ENCODE measurements at places on chromosomes 2 and 18. TPM values are rescaled to one million over a fixed set of nuclear protein-coding genes. Genes with fewer than 3 reads are reported as not detected.

GRCh38 chr2:81238462-81238861 lies 933.9 kb upstream of the LRRTM1 start:
- H3K27me3 ChIP-seq: no peaks in the 10 kb centered on the region
- H3K36me3 ChIP-seq: no peaks in the 10 kb centered on the region
- DNase-seq: no peak
- no peaks in the 10 kb centered on the region for H3K4me1 ChIP-seq
- H3K4me3 ChIP-seq: no peak overlapping the region

DNA sequence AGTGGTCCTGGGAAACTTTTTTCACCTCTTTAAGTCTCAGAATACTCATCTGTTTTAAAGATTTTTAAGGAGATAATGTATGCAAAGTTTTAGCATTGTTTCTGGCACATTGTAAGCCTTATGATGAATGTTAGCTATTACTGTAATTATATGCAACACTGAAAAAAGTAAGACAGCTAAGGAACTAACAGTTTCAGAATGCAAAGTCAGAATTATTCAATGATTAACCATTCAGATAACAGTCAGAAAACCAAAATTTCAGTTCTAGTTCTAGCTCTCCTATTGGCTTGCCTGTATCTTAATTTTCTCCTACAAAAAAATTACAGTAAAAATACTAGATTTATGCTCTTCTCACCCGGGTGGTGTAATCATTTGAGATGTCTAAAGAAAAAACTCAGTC lies 101.1 kb downstream of the SLC4A10 start:
- no peak overlapping the region for H3K27ac ChIP-seq
- no peaks in the 10 kb centered on the region for H3K4me1 ChIP-seq
- peaks cover 24% of the 10 kb centered on the region for H3K27me3 ChIP-seq
- no peak overlapping the region for H3K4me3 ChIP-seq
- no peaks in the 10 kb centered on the region for H3K36me3 ChIP-seq

GRCh38 chr2:150046211-150046610 lies 441.3 kb downstream of the RND3 start:
- H3K27me3 ChIP-seq: no peaks in the 10 kb centered on the region
- peak overlapping the region; percentile 1 for H3K4me3 ChIP-seq
- DNase-seq: no peak
- peak overlapping the region; percentile 28 for H3K27ac ChIP-seq
- peaks cover 30% of the 10 kb centered on the region for H3K4me1 ChIP-seq

DNA sequence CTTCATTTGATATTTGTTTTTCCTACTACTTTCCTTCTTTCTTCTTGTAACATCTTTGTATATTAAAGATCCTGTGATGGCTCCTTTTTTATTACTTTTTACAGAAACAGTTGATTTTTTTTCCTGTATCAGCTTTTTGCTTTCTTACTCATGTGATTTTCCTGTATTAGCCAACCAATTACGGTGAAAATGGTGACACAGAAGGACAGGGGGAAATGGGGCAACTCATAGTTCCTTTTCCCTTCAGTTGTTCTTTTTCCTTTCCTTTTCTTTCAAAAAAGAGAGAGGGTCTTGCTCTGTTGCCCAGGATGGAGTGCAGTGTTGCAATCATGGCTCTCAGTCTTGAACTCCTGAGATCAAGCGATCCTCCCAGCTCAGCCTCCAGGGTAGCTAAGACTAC lies 117.8 kb downstream of the ATL2 start:
- no peak overlapping the region for H3K4me3 ChIP-seq
- no peaks in the 10 kb centered on the region for H3K36me3 ChIP-seq
- no peaks in the 10 kb centered on the region for H3K27me3 ChIP-seq
- peaks cover 6% of the 10 kb centered on the region for H3K4me1 ChIP-seq
- no peak overlapping the region for H3K27ac ChIP-seq

- DNase-seq: no peak
- no peaks in the 10 kb centered on the region for H3K36me3 ChIP-seq
- H3K27me3 ChIP-seq: peaks cover 7% of the 10 kb centered on the region
Observed at GRCh38 chr2:129078548-129078947, 759.9 kb upstream of the HS6ST1 start.

Gene ALKAL2
- 164 TPM for total RNA-seq

GRCh38 chr2:217438821-217439220 lies 564.0 kb downstream of the TNS1 start:
- no peaks in the 10 kb centered on the region for H3K27me3 ChIP-seq
- DNase-seq: no peak
- no peak overlapping the region for H3K27ac ChIP-seq
- H3K4me1 ChIP-seq: peaks cover 44% of the 10 kb centered on the region
- no peaks in the 10 kb centered on the region for H3K36me3 ChIP-seq

GRCh38 chr2:164692114-164692513 lies 70.8 kb upstream of the GRB14 start:
- no peaks in the 10 kb centered on the region for H3K27me3 ChIP-seq
- H3K4me3 ChIP-seq: no peak overlapping the region
- H3K4me1 ChIP-seq: peaks cover 4% of the 10 kb centered on the region
- DNase-seq: no peak
- peaks cover 32% of the 10 kb centered on the region for H3K36me3 ChIP-seq

GRCh38 chr2:45812011-45812500 lies 160.6 kb downstream of the PRKCE start:
- H3K4me3 ChIP-seq: no peak overlapping the region
- H3K36me3 ChIP-seq: no peaks in the 10 kb centered on the region
- peaks cover 47% of the 10 kb centered on the region for H3K4me1 ChIP-seq
- no peaks in the 10 kb centered on the region for H3K27me3 ChIP-seq
- no peak for DNase-seq

DNA sequence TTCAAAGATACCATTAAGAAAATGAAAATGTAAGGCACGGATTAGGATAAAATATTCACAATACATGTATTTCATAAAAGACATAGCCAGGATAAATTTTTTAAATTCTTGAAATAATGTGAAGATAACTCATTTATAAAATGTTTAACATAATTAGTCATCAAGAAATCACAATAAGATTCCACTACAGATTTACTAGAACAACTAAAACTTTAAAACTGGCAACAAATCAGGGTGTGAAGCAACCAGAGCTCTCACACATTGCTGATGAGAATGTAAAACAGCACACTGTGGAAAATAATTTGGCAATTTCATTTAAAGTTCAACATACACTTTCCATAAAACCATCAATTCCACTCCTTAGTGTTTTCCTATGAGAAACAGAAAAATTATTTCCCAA lies 89.6 kb upstream of the UBE2E3 start:
- no peaks in the 10 kb centered on the region for H3K4me1 ChIP-seq
- H3K27me3 ChIP-seq: no peaks in the 10 kb centered on the region
- DNase-seq: no peak
- no peak overlapping the region for H3K4me3 ChIP-seq
- H3K36me3 ChIP-seq: no peaks in the 10 kb centered on the region
- no peak overlapping the region for H3K27ac ChIP-seq

Gene SLC40A1
- 21.7 TPM for total RNA-seq

Gene SCN7A
- 1.9 TPM for total RNA-seq

- H3K27ac ChIP-seq: peak overlapping the region; percentile 82
- no peaks in the 10 kb centered on the region for H3K27me3 ChIP-seq
- no peak for DNase-seq
Observed at GRCh38 chr18:58715540-58715939, 44.3 kb downstream of the MALT1 start.

Gene NYAP2
- total RNA-seq: not detected

GRCh38 chr2:222833410-222833809 lies 27.4 kb upstream of the ACSL3 start:
- H3K4me3 ChIP-seq: no peak overlapping the region
- no peak for DNase-seq
- no peaks in the 10 kb centered on the region for H3K36me3 ChIP-seq
- no peak overlapping the region for H3K27ac ChIP-seq

DNA sequence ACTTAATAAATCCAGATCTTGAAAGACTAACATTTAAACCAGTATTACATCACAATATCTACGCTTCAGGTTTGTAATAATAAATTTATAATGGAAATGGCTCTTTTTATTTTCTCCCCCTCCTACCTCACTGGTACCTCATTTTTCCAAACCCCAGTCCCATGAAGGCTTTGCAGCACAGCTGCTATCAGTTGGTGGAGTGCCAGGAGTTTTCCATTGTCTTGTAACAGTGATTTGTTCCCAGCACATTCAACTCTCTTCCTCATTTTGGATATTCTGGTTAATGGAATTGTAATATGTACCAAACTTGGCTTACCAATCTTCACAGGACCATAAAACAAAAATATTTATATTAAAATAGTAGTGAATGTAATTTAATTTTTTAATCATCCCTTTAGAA lies 91.2 kb downstream of the VRK2 start:
- no peak overlapping the region for H3K4me3 ChIP-seq
- peaks cover 2% of the 10 kb centered on the region for H3K36me3 ChIP-seq
- no peaks in the 10 kb centered on the region for H3K27me3 ChIP-seq

DNA sequence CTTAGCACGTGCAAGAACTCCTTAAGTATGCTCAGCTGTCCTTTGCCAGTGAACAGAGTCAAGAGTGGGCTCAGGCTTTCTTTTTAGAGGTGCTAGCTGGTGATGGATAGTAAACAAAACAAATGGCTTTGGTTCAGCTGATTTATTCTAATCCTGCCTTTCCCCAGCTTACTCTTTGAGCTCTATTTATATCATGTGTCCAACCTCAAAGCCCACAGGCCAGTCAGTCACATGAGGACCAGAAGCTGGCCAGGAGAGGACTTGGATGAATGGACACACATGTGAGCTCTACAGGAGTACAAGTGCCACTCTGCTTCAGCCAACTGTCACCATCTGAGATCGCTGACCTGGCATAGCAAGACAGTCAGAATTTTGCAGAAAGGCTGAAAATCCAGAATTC lies 59.4 kb downstream of the STK39 start:
- H3K27ac ChIP-seq: no peak overlapping the region
- no peak overlapping the region for H3K4me3 ChIP-seq
- no peak for DNase-seq

Gene TMEM198
- total RNA-seq: 6.1 TPM

- peak overlapping the region; percentile 63 for H3K27ac ChIP-seq
- peaks cover 8% of the 10 kb centered on the region for H3K4me1 ChIP-seq
- no peak for DNase-seq
- H3K36me3 ChIP-seq: peaks cover 4% of the 10 kb centered on the region
- no peaks in the 10 kb centered on the region for H3K27me3 ChIP-seq
Observed at GRCh38 chr2:110167326-110168000, 37.4 kb downstream of the NPHP1 start.

Gene COLEC12
- total RNA-seq: 17.8 TPM

Gene GPR45
- not detected for total RNA-seq
